ENCODE measurements at places on chromosomes 16 and 17.
A peak's percentile ranks its signal among the peaks of the same experiment; 100 is the strongest.

GRCh38 chr17:73007407-73007806 lies 85.1 kb downstream of the SLC39A11 start:
- no peak for DNase-seq

GRCh38 chr17:34447406-34447805 lies 84.4 kb upstream of the CCL1 start:
- DNase-seq, result no peak

DNA sequence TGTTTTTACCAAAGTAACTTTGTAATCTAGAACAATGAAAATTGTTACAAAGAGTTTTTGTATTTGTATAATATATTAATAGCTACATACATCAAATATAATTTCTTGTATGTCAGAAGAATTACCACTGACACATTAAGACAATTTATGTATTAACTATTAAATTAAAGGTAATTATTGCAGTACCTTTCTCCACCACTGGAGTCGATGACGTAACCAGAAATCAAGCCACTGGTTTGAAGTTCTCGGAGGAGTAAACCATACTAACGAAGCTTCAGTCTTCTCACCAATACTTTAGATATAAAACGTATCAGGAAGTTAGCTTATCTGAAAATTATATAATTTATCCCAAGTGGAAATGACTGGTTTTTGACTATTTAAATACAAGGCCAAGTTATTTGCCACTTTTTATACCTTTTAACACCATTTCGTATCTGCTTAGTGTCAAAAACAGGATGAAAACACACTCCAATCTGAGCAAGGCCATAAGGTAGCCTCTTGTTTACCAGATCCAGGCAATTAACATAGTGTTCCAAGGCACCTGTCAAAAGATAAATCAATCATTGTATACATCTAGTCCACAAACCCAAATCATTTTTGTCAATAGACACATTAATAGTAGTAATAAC lies 4.3 kb downstream of the POLG2 start:
- no peak for DNase-seq

DNA sequence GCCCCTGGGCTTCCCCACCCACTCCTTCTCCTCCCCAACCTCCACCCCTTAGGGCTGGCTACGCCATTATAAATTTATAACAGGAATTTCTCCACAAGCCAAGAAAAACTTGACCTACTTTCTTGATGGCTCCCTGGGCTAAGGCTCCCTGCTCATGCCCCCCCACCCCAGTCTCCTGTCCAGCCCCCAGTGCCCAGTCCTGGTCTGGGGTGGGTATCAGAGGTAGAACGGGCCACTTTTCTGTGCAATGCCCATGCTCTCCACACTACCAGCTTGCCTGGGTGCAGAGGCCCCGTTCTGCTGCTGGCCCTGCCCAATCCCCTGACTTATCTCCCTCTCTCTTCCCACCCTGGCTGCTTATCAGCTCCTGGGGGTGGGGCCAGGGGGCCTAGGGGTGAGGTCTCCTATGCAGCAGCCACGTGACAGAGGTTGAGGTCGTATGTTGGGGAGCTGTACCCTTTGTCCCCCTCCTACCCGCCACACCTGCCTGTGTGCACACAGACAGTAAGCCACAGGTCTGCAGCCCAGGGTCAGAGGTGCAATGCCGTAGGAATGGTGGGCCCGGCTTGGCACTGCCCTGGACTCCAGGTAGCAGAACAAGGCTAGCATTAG lies 10.1 kb downstream of the THRA start:
- DNase-seq, result no peak

DNA sequence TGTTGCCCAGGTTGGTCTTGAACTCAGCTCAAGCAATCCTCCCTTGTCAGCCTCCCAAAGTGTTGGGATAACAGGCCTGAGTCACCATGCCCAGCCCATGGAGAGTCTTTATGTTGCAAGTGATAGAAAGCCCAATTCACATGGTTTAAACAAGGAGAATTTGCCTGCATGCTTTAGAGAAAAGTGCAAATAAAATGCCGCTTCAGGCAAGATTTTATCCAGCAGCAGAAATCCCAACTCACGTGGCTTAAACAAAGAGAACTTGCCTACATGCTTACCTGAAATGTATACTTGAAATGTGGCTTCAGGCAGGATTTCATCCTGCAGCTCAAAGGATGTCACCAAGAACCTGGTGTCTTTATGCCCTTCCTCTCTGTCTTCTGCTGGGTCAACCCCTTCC lies 28.8 kb upstream of the XYLT2 start:
- DNase-seq, result no peak

DNA sequence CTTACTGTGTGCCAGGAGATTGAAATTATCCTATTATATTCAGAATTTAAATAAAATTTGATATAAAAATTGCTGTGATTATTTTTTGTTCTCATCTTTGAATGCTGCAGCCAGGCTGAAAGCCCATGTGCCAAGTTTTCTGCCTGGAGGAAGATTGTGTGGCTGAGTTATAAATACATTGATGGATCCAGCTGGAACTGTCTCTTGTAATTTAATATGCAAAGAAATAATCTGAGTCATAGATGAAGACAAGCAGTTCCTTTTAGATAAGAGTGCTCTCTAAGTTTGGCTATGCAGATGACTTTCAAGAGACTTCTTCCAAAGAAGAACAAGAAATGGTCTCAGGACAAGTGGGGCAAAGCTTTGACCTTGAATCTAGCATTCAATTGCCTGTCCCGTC lies 871.0 kb downstream of the CDH11 start:
- no peak for DNase-seq

DNA sequence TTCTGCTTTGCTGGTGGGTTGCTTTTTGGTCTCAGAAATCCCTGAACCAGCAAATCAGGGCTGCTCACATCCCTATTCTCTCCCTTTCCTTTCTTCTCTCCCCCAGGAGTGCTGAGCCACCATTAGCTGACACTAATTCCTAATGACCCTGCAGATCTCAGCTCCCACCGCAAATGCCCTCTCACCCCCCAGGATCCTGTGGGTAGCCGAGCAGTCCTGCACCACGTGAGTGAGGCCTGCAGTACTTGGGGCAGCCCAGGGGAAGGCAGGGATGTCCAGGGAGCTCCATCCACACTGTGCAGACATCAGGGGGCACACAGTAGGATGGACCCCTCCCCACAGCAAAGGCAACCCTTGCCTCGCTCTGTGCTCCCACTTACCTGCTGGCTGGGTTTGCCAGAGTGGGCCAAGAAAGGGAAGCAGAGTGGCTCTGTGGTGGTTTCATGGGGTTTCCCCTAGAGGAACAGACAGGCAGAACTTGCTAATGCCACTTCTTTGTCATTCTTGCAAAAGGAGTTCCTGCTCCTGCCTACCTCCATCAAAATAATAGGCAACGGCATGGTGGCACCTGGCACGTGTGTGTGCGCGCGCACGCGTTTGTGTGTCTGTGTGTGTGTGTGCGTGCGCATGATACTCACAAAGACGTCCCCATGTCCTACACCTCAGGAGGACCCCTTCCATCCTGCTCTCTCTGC lies 135.6 kb downstream of the GAS7 start:
- DNase-seq, result no peak

- no peak for DNase-seq
Observed at GRCh38 chr17:66916946-66917345, 47.6 kb upstream of the CACNG4 start.

DNA sequence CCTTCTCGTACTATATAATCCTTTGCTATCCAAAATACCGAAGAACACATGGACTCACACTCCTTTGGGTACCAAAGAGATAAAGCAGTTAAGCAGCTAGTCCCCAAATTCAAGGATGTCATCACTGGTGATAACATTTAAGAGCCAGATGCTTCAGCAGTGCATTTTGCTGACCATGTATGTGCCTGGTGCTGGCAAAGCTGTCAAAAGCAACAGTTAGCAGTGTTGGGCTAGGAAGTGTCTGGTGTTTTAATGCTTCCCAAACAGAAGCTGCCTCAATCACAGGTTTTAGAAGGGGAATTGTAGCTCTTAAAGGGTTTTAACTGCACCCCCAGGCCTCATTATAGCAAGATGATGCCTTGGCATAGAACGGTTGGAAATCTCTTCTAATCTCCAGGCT lies 4.7 kb downstream of the FAM117A start:
- DNase-seq, result no peak

DNA sequence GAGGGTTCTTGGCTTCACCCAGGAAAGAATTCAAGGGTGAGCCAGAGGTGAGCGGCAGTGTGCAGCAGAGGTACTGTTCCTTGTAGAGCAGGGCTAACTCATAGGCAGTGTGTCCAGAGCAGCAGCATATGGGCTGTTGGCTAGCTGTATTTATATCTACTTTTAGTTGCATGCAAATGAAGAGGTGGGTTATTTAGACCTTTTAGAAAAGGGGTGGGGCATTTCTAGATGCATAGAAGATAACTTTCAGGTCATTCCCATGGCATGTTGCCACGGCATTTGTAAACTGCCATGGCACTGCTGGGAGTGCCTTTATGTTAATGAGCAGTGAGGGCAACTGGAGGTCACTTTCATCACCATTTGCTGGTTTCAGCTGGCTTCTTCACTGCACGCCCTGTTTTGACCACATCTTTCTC lies 141.0 kb downstream of the STX8 start:
- no peak for DNase-seq

GRCh38 chr17:29238133-29238850 lies 8.4 kb upstream of the CRYBA1 start:
- no peak for DNase-seq

DNA sequence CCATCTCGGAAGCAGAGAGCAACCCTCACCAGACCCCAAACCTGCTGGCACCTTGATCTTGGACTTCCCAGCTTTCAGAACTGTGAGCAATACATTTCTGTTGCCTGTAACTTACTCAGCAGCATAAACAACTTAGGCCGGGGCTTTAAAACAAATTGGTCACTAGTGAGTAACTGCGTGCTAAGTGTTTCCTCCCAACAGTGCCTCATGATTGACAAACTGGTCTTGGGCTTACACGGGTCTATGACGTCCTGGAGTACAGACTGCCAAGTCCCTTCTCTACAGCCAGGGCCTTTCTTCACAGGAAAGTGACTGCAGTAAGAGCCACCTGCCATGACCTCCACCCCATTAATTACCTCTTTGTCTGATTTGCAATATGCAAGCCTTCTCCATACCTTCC lies 136.7 kb downstream of the XYLT1 start:
- DNase-seq, result no peak

DNA sequence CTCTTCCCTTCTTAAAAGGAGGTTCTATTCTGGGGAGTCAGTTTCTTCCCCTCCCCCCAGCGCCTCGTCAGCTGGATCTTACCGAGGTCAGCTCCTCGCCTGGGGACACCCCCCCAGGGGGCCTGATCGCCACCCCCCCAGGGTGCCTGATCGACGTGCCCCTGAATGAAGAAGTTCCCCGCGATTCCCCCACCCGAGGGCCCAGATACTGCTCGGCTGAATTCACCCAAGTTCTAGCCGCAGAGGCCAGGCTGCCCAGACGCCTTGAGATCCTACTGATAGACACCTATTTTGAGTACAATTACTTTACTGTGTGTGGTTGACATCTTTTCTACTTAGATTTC lies 1.4 kb downstream of the RAB11FIP3 start:
- DNase-seq, result no peak

- DNase-seq, result no peak
Observed at GRCh38 chr17:6323626-6324356, 111.1 kb downstream of the AIPL1 start.

DNA sequence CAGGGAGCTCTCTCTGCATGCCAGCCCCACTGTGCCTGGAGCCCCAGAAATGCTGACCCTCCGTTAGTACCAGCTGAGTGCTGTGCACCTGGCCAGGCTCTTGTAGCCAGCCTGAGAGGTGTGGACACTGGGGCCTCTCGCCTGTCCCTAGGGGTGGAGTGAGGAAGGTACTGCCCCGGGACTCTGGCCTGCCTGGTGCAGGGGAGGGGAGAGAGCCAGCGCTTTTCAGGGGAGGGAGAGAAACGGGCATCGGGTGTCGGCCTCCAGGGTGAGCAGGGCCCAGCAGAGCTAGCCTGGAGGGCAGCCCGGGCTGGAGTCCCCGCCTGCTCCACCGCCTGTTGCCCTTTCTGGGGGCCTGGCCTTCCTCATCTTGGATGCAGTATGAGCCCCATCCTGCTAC lies 13.1 kb downstream of the MAP2K3 start:
- no peak for DNase-seq

GRCh38 chr17:73921306-73921705 lies 277.1 kb upstream of the SDK2 start:
- no peak for DNase-seq

GRCh38 chr17:81832608-81833159 lies 407 bp downstream of the MCRIP1 start:
- peak; percentile 49 for DNase-seq

GRCh38 chr16:14036889-14037288 lies 34.2 kb upstream of the MRTFB start:
- DNase-seq, result no peak

- DNase-seq, result no peak
Observed at GRCh38 chr16:3012246-3012645, 477 bp upstream of the CLDN9 start.

DNA sequence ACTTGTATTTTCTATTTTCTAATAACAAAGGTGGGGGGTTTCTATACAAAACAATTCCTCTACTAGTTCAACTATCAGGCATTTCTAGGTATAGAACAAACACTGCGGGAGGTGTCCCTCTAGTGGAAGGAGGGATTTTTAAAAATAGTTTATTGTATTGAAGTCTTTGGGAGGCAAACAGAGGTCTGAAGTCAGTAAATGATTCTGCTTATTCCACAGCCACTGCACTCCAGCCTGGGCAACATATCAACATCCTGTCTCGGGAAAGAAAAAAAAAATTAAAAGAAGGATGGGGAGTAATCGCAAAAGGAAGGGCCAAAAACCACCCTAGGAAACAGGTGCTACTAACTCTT lies 648 bp upstream of the ERCC4 start:
- no peak for DNase-seq

GRCh38 chr17:7955414-7956227 lies 23.6 kb downstream of the CNTROB start:
- no peak for DNase-seq

DNA sequence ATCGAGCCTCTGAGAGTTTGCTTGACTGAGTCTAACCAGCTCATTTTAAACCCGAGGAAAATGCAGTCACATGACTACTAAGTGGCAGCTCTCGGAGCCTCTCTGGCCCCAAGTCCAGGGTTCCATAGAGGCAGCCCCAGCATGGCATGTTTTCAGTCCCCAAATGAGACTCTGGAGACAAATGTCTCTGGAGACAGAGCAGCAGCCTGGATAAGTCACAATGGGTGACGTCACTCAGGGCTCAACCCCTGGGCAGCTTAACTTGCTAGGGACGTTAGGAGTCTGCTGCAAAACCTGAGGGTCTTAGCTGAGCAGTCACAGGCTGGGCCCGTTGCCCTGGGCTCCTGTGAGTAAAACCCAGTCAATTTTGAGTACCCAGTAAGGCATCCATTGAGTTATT lies 6.9 kb upstream of the STH start:
- DNase-seq, result no peak

GRCh38 chr17:4310354-4311060 lies 46.7 kb upstream of the ANKFY1 start:
- no peak for DNase-seq

GRCh38 chr17:36858119-36859002 lies 78.9 kb upstream of the LHX1 start:
- DNase-seq, result no peak

GRCh38 chr17:81251709-81252301 lies 12.7 kb downstream of the NDUFAF8 start:
- no peak for DNase-seq
